ENCODE measurements at places on chromosomes 12 and 14. TPM values are rescaled to one million over a fixed set of nuclear protein-coding genes. Genes with fewer than 3 reads are reported as not detected.

The ARPC3 gene
- 183 TPM for total RNA-seq

The LRTM2 gene
- not detected for total RNA-seq

The KRT71 gene
- total RNA-seq = not detected

The PRR4 gene
- total RNA-seq = 0.32 TPM

The HOXC9 gene
- total RNA-seq = 0.52 TPM

The CSRP2 gene
- 4.4 TPM for total RNA-seq

The DNAAF2 gene
- 6.5 TPM for total RNA-seq

The MDP1 gene
- 15.3 TPM for total RNA-seq

The ARHGAP9 gene
- total RNA-seq = 0.32 TPM

The COCH gene
- 0.16 TPM for total RNA-seq

The SYNDIG1L gene
- total RNA-seq = under 0.01 TPM

The CYP27B1 gene
- 0.26 TPM for total RNA-seq

The DEGS2 gene
- total RNA-seq = 0.16 TPM

The MUCL1 gene
- total RNA-seq = not detected

The CTDSP2 gene
- 96.5 TPM for total RNA-seq

The NTF3 gene
- total RNA-seq = not detected

The KRT6C gene
- not detected for total RNA-seq

Measured in bronchial smooth muscle cell (primary cell).